ENCODE measurements at places on chromosomes 6 and 20.

DNA sequence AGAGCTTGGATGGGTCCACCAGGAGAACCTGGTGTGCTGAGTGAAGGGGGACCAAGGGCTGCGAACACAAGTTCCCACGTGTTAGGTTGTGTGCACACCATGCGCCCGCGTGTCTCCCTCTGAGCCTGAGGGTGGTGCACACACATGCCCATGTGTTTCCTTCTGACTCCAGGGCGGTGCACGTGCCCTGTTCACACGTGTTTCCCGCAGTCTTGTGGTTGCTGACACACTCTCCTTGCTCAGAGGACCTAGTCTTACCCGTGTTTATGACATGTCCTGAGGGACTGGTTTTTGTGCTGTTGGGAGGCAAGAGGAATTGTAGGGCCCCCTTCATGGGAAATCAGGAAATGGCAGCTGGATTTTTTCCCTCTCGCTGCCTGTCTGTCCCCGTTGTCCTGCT lies 36.3 kb upstream of the PCMTD2 start:
- H3K36me3 ChIP-seq = no peaks in the 10 kb centered on the region
- no peaks in the 10 kb centered on the region for H3K27me3 ChIP-seq
- H3K4me1 ChIP-seq = no peaks in the 10 kb centered on the region
- no peak overlapping the region for H3K27ac ChIP-seq
- H3K4me3 ChIP-seq = no peak overlapping the region
- no peak for DNase-seq

DNA sequence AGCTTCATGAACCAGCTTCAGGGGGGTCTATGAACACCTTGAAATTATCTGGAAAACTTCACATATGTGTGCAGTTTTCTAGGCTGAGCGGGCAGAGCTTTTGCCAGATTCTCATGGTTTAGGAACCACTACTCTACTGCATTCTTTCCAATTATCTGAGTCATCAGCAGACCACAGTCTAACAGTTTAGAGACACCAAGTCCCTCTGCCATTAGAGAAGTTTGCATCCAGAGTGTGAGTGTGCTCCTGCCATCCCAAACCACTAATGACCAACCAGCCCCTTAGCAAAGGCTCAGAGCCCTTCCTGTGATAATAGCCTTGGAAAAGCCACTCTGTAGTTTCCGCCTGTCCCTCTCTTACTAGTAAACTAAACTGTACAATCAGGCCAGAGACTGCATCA lies 96.8 kb downstream of the PHACTR1 start:
- H3K4me1 ChIP-seq = no peaks in the 10 kb centered on the region
- DNase-seq = no peak
- H3K27me3 ChIP-seq = no peaks in the 10 kb centered on the region
- no peak overlapping the region for H3K27ac ChIP-seq
- no peaks in the 10 kb centered on the region for H3K36me3 ChIP-seq

DNA sequence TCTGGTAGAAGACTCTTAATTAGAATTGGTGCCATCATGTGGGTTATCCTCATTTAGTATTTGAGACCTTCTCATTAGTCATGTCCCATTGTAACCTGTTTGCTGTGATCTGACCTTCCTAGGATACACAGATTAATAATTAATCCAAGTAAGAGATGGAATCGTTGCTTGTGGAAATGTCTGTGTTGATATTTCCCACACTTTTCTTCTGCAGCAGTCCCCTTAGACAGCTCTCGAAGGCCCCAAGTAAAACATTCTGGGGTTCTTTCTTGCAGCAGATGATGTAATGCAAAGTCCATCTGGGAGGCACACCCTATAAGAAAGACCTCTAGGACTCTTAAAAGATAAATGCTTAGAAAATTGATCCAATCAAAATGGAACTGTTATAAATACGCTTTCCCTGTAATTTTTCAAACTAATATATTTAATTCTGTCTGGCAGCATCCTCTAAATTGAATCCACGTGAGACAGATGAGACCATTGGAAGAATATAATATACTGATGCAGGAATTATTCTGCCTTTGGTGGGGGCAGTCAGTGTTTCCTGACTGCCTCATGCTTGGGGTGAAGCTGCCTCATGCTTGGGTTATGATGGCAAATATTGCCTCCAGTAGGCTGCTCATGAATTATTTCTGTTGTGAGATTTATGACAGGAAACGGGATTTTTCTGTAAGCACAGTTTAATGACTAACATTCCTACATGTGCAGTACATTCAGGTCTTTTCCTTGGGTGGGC lies 54.5 kb upstream of the ARMC2 start:
- H3K4me3 ChIP-seq = no peak overlapping the region
- no peak for DNase-seq
- peaks cover 3% of the 10 kb centered on the region for H3K4me1 ChIP-seq
- no peaks in the 10 kb centered on the region for H3K27me3 ChIP-seq

DNA sequence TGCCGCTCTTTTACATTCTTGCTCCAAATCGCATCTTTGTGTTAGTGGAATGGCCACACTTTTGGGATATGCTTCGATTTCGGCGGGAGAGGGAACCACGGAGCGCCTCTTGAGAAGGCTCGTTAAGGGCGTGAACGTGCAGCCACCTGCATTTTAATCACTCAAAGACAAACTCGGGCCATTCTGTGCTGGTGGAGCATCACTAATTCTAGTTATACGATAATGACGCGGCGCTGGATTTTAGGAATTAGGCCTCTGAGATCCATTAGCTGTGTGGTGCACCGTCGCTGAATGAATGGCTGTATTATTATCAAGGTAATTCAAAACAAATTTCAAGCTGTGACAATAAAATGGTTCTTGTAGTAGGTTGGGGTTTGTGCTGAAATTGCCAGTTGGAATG lies 305.6 kb downstream of the CDH4 start:
- no peaks in the 10 kb centered on the region for H3K36me3 ChIP-seq
- H3K4me3 ChIP-seq = no peak overlapping the region
- DNase-seq = no peak
- H3K27ac ChIP-seq = no peak overlapping the region
- H3K4me1 ChIP-seq = no peaks in the 10 kb centered on the region
- no peaks in the 10 kb centered on the region for H3K27me3 ChIP-seq
